IPS-NIHi11 (cell line): ENCODE measurements at places on chromosomes 5 and 9.

DNA sequence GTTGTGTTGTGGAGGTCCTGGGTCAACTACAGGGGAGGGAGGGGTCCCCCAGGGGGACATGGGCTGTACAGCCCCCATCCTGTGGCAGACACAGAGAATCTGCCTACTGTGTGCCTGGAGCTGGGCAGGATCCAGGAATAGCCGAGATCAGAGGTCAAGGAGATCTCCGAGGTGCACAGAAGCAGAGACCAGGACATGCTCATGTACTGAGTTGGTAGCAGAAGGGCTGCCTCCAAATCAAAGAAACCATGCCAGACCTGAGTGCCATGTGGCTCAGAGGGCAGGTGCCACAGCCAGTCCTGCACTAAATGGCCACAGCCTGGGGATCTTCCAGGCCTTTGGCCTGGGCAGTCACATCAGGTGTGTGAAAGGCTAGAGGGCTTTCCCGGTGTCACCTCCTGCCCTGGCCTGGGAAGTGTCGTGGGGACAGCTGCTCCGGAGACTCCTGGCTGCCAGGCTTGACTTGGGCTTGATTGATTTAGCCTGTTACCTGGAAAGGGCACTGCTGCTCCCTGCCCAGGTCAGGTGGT lies 27.8 kb downstream of the GSN start:
- DNase-seq = no peak

- DNase-seq = peak; percentile 59
Observed at GRCh38 chr9:92668746-92669526, 995 bp downstream of the IPPK start.

- DNase-seq = peak; percentile 19
Observed at GRCh38 chr5:7869474-7870136, 657 bp downstream of the MTRR start.

GRCh38 chr5:2262620-2263019 lies 379.9 kb upstream of the IRX4 start:
- DNase-seq = no peak

GRCh38 chr9:110351009-110351467 lies 13.4 kb upstream of the TXNDC8 start:
- DNase-seq = no peak
